Stimulated activated CD4-positive, alpha-beta T cell treated with anti-CD3 and anti-CD28 coated beads, Interleukin-1b, Interleukin-23, amount 100 ng/mL, for 24 hours (primary cell): ENCODE measurements at places on chromosomes 4 and X.

DNA sequence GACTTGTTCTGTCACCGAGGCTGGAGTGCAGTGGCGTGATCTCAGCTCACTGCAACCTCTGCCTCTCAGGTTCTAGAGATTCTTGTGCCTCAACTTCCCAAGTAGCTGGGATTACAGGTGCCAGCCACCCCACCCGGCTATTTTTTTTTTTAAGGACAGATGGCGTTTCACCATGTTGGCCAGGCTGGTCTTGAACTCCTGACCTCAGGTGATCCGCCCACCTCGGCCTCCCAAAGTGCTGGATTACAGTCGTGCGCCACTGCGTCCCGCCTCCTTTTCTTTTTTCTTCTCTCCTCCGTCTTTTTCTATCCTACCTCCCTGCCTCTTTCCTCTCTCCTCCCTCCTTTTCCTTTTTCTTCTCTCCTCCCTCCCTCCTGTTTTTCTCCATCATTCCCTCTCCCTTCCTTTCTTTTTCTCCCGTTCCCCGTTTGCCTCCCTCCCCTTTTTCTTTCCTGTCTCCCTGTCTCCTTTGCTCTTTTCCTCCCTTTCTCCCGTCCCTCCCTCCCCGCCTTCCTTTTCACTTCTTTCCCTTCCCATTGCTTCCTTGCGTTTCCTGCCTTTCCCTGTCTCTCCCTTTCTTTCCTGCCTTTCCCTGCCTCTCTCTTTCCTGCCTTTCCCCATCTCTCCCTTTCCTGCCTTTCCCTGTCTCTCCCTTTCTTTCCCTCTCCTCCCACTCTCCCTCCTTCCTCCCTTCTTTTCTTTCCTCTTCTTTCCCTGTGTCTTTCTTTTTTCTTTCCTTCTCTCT, 2.1 kb upstream of the SLC25A6 start:
- DNase-seq = no peak

DNA sequence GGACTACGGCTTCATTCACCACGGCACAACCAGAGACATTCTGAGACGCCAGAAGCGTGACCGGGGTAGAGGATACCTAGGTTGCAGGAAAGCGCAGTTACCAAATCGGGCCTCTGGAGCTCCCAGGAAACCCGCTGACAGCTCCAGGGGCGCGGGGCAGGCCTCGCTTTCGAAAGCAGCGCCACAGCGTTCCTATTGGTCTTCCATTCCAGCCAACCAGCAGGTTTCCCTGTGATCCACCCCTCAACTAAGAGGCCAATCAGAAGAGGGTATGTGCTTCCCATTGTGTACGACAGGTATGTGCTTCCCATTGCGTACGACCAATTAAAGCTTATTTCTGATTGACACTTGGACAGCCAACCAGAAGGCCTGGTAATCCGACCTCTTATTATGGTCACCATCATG, 14.9 kb downstream of the SNX12 start:
- DNase-seq = no peak

GRCh38 chr4:82988323-82988832, 22.2 kb downstream of the LIN54 start:
- DNase-seq = no peak

DNA sequence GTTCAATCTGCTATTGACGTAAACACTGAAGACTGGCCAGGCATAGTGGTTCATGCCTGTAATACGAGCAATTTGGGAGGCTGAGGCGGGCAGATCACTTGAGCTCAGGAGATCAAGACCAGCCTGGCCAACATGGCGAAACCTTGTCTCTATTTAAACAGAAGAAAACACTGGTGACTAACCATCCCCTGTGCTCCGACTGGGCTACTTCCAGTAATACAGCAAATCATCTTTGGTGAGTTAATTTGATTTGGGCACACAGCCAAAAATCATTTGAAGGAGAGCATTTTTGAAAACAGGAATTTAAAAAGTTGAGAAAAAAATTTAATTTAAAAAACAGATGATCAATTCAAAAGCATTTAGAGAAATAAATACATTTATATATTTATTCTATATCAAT, 52.0 kb downstream of the SEC24D start:
- DNase-seq = no peak

GRCh38 chr4:34972189-34972588, 1272.1 kb downstream of the ARAP2 start:
- no peak for DNase-seq
